Astrocyte (in vitro differentiated cells and primary cell): ENCODE measurements at places on chromosomes 1 and 21.

DNA sequence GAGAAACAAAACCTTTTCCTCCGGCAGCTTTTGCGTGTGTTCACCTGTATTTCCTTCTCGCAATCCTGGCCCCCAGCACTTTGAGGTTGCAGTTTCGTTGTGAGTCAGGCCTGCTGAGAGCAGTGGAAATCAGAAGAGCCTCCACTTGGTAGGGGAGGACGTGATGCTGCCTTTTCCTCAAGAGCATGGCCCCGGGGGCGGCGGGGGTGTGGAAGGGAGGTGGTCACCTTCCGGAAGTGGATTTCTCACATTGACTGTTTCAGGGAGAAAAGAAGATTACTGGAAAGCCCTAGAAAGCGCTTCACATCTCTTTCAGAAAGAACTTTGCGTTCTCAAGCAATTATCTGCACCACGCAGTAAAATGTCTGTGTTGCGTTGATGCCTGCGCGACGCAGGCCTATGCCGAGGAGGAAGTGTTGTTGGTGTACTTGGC lies 12.2 kb upstream of the IL10 start:
- DNase-seq, result no peak

GRCh38 chr1:118947790-118948189 lies 40.4 kb downstream of the TBX15 start:
- peak; percentile 75 for DNase-seq

DNA sequence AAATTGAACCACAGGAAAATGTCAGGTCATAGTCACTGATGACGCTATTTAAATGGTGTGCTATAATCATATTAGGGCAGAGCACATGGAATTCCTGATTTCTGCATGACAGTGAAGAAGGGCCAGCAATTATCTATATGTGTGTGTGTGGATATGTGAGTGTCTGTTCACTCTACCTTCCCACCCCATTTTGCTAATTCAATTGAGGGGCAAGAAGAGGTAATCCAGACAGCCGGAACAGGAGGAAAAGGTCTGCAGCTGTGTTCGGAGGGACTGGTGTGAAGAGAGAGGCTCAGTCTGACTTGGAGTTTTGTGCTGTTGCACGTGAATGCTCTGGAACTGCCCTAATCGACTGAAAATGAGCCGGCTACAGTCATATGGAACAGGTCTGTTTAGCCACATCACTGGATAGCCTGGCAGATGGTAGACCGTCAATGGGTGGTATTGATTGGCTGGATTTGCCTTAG lies 5.1 kb upstream of the ELAVL4 start:
- DNase-seq, result no peak

GRCh38 chr1:193676996-193677549 lies 490.7 kb upstream of the B3GALT2 start:
- peak; percentile 41 for DNase-seq

DNA sequence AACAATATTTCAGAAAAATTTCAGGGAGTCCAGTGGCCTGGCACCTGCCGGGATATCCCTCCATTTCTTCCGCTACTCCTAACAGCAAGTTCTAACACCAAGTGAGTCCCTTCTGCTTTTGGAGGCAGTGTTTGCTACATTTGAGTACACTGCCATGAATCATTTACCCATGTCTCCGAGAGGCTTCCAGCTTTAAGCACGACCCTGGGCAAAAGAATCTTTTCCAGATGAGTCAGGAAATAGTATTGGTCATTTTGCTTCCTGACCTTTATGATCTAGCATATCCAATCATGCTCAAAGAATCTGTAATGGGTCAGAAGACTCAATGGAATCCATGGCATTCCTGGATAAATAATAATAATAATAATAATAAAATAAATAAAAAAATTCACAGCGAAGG lies 60.7 kb upstream of the FMN2 start:
- peak; percentile 97 for DNase-seq

- DNase-seq, result peak; percentile 15
These were observed 10.0 kb downstream of the UMODL1 start for GRCh38 chr21:42081138-42081537.

DNA sequence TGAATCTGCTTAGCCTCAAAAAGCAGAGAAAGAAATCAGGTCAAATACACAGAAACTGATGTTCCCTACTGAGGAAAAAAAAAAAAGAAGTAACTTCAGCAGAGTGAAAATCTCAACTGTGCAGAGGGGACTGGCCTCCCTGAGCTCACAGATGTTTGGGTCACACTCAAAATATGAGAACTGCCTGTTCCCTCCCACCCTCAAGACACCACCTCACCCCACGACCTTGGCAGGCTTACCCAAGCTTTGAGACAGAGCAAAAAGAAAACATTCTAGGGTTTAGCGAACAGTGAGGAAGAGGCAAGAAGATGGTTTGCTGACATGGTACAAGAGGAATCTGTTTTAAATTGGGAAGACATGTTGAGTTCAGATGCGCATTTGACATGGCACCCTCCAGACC lies 48.8 kb downstream of the NID1 start:
- DNase-seq, result no peak

- DNase-seq, result no peak
These were observed 1.1 kb downstream of the ARHGAP30 start for GRCh38 chr1:161068306-161069234.

- no peak for DNase-seq
These were observed 99.6 kb downstream of the CYYR1 start for GRCh38 chr21:26473471-26473870.

GRCh38 chr1:156591432-156592157 lies at the start of gene NAXE:
Gene NAXE (plus strand): TSS chr1:156591776. CDS start chr1:156591805, 29 bp downstream.
- DNase-seq, result peak; percentile 31

- no peak for DNase-seq
These were observed 75.8 kb downstream of the ATP5PO start for GRCh38 chr21:33839806-33840205.

- no peak for DNase-seq
These were observed 12.9 kb upstream of the PDE9A start for GRCh38 chr21:42640486-42640885.

DNA sequence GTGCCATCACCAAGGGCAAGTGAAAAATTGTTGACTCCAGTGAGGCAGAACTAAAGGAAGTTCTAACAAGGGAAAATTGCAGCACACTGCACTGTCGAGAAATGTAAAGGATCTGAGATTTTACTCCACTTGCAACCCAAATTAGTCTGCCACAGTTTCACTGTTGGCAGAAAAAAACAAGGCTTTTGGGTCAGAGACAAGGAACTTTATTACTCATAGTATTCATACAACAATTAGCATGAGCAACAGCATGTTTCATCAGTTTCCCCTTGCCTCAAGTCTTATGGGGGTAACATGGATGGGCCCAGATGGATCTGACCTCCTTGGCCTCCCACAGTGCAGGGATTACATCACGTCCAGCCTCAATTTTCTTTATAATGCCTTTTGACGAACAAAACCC lies 125.3 kb downstream of the LTN1 start:
- DNase-seq, result no peak

GRCh38 chr1:114093624-114094362 lies 59.9 kb downstream of the SYT6 start:
- DNase-seq, result peak; percentile 45

DNA sequence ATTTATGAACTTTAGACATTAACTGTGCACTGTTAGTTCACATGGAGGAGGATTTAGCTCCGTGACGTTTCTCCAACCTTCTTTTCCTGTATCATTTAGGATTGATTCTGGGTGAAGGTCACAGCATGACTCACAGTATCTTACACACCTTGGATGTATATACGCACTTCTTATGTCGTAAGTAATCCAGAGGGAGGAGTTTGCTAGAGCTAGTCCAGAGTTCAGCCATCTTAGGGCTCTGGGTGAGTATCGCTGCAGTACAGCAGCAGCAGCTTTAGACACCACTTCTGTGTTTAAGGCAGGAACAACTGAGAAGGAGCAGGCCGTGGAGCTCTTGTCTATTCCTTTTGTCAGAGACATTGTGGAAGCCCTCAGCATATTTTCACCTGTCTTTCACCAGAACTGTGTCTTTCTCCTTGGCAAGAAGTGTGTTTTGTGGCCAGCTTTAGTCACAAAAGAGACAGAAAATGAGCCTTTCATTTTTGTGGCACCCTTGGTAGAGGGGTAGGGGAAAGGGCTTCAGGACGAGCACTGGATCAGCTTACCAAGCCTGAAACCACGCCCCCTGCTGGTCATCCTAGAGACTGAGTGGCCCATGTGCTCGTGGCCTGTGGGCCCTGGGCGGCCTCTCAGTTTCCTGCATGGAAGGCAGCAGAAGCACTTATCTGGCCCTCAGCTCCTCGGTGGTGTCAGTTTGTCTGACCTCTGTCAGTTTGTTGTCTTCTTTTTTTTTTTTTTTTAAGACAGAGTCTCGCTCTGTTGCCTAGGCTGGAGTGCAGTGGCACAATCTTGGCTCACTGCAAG lies 64.0 kb downstream of the ADARB1 start:
- DNase-seq, result peak; percentile 23

DNA sequence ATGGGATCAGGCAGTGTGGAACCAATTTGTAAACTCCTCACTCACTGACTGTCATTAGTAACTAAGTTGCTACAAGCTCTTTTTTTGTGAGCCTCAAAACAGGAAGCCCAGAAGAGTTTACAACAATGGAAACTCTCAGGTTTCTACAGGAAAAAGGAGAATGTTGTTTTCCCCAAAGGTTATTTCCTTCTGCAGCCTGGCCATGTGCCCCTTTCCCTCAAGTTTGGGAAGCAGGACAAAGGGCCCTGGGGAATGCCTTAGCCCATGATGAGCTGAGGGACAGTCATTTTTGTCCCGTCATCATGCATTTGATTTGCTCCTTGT lies 395.9 kb downstream of the KIF26B start:
- DNase-seq, result no peak
